Neural crest cell (in vitro differentiated cells): ENCODE measurements at places on chromosomes 6 and 20.

GRCh38 chr6:129510950-129511349, 199.0 kb downstream of the ARHGAP18 start:
- DNase-seq = no peak

GRCh38 chr6:147166360-147166944, 37.8 kb upstream of the STXBP5 start:
- DNase-seq = no peak

GRCh38 chr20:21661488-21662055, 43.9 kb upstream of the PAX1 start:
- DNase-seq = no peak

DNA sequence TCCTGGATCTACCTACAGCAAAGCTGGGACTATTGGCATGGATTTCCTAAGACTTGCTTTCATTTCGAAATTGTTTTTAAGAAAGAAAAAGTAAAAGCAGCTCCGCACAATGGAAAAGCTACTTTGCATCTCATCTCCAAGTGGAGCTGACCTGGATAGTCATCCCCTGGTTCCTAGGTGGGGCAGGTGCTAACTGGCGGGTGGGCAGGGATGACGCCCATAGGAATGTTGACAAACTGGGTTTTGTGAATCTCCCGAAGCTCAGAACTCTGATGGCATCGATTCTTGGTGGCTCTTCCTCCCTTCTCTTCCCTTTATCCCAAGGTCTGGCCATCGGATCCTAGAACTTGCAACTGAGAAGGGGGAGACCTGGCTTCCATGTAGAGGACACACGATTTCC, 12.4 kb upstream of the EZR start:
- no peak for DNase-seq

DNA sequence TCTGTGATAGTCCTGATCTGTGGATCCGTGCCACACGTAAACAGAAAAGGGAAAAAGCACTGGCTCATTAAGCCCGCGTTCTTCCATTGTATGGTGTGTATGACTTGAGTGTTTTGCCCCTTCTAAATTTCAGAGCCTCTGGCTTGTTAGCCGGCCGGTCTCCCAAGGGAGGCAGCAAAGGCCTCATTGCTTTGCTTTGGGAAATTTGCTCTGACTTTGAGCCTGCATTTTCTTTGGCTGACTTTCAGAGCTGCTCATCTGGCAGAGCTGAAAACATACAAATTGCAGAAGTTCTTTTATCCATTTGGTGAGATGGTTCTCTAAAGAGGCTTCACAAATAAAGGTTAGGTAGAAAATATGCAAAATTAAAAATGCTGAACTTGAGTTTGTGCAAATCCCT, 123.0 kb downstream of the UTRN start:
- DNase-seq = no peak

DNA sequence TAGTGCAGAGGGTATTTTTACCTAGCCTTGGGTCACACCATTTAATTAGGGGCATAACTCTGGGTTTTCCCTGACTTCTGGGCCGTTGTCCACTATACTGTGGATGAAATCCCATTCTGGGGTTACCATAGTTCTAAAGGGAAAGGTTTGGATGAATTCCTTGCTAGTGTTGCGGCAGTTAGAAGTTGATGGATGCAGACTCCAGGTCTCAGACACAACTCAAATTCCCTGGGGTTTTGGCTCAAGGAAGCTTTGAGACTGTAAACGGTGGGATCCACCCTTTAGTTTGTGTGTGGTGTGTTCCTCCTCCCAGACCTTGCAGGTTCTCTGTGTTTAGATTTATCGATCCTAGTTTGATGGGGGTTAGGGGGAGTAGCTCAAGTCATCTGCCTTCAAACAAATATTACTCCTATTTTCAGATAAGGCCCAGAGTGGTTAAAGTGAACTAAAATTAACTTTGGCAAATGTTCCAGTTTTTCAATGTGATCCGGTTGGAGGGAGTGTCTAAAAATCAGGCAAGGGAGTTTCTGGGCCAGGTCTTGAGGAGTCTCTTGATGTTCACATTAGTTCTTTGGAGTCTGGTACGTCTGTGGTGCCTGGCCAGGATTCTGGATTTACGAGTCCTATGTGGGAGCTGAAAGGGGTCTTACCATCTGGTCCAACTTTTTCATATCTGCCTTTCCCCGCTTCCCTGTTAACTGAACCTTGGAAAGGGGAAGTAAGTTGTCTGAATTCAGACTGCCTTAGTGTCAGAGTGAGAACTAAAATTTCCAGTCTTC, 1.5 kb downstream of the RALY start:
- no peak for DNase-seq

GRCh38 chr6:43911354-43912115, 141.5 kb downstream of the VEGFA start:
- DNase-seq = no peak

GRCh38 chr6:132750455-132751248, 7.1 kb downstream of the VNN2 start:
- DNase-seq = no peak

GRCh38 chr6:5490501-5491069, 229.3 kb downstream of the FARS2 start:
- no peak for DNase-seq

- DNase-seq = peak; percentile 62
These were observed 233.5 kb upstream of the QKI start for GRCh38 chr6:163180874-163181541.

GRCh38 chr20:33820362-33820761, 9.2 kb downstream of the CHMP4B start:
- DNase-seq = no peak

- DNase-seq = no peak
These were observed 686 bp downstream of the GINS1 start for GRCh38 chr20:25408170-25408547.

GRCh38 chr6:105536961-105537360, 134.1 kb upstream of the PREP start:
- DNase-seq = no peak

GRCh38 chr20:19621072-19621471, 137.0 kb upstream of the RIN2 start:
- no peak for DNase-seq

DNA sequence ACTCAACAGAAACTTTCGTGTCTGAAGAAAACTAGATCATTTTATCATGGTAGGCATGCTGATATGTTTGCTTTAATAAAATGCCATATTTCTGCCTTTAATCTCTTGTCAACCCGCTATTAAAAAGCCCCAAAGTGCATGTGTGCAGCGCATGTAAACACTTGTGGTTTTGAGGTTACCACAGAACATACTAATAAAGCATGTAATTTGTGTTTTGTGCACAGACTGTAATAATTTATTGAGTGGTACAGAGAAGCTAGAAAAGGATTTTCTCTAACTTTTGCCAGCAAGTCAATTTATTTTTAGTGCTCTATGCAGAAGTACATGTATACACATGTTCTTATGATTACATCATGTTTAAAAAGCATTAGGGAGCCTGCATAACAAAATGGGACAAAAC, 349.9 kb upstream of the SLC35B3 start:
- no peak for DNase-seq

DNA sequence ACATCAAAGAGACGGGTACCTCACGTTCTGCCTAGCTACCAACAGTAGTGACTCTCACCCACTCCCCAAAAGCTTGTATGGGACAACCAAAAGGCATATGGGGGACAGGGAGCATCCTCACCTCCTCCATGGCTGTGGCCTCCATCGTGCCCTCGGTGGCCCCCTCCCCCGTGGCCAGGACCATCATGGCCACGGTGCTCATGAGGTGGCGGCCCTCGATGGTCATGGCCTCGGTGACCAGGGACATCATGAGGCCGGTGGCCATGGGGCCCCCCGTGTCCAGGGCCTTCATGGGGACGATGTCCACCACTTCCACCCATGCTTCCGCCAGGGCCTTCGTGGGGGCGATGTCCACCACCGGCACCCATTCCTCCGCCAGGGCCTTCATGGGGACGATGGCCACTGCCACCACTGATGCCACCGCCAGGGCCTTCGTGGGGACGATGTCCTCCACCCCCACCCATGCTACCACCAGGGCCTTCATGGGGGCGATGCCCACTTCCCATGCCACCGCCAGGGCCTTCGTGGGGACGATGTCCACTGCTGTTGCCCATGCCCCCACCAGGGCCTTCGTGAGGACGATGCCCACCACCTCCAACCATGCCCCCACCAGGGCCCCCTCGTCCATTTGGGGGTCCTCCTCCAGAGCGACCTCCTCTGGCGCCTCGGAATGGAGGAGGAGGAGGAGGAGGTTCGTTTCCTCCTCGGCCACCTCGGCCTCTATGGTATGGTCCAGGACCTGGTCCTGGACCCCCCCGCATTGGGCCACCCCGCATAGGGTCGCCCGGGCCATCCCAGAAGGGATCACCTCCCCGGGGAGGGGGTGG, 15.0 kb downstream of the PPP1R10 start:
- no peak for DNase-seq

- DNase-seq = no peak
These were observed 71.9 kb downstream of the MDGA1 start for GRCh38 chr6:37625591-37626374.

GRCh38 chr6:46983007-46983411, 59.1 kb downstream of the ADGRF1 start:
- DNase-seq = no peak

DNA sequence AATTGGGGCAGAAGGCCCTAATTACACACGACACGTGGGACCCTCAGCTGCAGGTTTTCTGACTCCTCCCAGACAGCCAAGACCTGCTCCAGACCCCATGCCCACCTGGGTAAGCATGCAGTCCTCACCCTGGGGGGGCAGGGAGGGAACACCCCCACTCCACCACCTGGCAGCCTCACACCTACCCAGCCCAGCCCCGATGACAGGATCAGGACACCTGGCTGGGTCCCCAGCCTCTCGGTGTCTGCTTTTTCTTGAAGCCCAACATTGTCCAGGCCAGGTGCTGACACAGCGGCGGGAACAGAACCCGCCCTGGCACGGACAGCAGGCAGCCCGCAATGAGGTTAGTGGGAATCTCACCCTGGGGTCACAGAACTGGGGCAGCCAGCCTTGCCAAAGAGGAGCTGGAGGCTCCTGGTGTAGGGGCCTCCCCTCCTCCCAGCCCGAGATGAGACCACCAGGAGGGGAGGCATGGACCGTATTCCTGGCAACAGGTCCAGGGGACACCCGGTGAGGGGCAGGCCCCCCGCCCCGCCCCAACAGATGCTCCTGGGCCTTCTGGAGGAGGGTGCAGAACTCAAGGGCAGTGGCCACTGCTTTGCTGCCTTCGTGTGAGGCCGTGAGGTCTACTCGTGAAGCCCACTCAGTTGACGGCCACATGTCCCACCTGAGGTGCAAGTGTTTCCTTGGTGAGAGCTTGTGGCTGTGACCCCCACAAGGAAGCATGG, 103.8 kb downstream of the DLL1 start:
- DNase-seq = no peak

- DNase-seq = no peak
These were observed 42.4 kb upstream of the GNRH2 start for GRCh38 chr20:3000852-3001523.

- no peak for DNase-seq
These were observed 142.0 kb upstream of the ZNF217 start for GRCh38 chr20:53735536-53736050.

DNA sequence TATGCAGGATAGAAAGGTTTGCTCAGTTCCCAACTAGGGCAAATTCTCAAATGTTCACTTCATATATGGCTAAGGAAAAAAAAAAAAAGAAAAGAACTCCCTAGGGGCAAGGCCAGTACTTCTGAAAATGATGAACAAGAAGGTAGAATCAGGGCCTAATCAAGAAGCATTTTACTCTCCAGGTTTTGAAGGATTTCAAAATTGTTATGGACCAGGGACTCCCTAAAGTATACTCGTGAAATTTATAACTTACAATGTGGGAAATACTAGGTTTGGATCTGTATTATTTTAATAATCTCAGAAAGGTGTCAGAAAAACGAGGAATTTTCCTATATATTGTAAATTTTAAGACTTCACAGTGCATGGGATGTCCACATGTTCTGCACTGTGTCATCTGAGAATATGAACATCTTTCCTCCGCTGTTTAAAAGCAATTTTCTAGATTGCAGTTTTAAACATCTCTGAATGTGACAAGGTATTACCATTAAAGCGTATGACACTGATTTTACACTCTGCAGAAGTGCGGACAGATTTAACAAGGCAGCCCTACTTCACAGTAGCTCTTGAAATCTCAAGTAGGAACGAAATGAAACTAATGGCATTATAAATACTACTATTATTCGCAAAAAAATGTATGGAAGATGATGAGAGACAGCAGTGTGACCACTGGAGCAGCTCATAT, 14.0 kb downstream of the PLAGL1 start:
- DNase-seq = no peak

- peak; percentile 51 for DNase-seq
These were observed 6.7 kb downstream of the TEAD3 start for GRCh38 chr6:35489995-35490791.

GRCh38 chr20:38032585-38033329, 499 bp downstream of the TTI1 start:
- no peak for DNase-seq

- no peak for DNase-seq
These were observed 166.0 kb downstream of the PREX1 start for GRCh38 chr20:48661575-48662455.

DNA sequence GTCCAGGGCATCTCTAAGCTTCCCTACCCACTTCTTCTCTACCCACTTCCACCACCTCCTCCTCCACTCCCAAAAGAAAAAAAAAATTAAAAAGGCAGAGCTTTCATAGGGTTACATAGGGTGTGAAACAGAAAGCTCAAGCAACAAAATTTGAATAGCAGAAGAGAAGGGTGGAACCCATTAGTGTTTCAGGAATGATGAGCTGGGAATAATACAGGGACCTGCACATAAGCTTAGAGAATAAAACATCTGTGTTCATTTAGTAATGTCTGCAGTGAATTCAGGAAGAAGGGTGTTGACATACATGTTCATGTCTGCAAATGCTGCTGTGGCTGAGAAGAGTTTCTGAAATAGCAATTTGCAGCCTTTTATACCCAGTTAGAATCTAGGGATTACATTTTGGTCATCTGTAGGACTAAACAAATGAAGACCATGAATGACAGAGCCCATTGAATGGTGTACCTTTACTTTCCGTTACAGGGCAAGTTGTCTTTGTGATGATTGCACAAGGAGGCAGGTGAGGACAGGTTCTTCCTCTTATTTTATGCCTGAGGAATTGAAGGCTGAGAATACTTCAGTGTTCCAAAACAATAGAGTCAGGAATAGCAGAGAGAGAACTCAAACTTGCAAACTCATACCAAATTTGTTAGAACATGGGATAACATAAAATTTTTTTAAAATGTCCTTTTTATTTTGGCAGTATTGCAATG, 975.1 kb downstream of the TFAP2A start:
- DNase-seq = no peak

DNA sequence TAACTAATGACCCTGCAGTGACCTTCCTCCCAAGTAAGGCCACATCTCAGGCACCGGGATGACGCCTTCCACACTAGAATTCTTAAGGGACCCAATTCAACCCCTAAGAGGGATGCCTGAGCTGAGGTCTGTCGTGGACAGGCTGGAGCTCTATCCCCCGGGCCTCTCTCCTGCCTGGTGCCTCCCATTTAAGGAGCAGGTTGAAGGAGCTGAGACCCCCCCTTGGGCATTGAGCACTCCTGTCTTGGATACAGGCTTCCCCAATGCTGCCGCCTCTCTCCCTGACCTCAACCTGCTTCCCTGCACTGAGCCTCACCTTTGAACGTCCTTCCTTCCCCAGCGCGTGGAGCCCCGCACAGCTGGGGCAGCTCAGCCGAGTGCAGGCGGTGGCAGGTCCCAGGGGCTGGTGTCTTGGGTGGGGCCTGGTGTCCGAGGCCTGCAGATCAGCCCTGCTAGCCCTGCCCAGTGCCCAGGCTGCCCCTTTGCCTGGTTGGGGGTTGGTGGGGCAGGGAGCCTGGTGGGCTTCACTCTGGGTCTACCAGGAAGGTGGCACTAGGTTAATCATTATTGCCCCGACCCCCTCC, 19.9 kb upstream of the BHLHE23 start:
- DNase-seq = no peak
